ENCODE measurements at places on chromosomes 1 and 21.

GRCh38 chr1:79355090-79355489 lies 348.6 kb upstream of the ADGRL4 start:
- no peak for DNase-seq

- no peak for DNase-seq
These were observed 5.5 kb upstream of the TRAPPC10 start for GRCh38 chr21:44006656-44007055.

DNA sequence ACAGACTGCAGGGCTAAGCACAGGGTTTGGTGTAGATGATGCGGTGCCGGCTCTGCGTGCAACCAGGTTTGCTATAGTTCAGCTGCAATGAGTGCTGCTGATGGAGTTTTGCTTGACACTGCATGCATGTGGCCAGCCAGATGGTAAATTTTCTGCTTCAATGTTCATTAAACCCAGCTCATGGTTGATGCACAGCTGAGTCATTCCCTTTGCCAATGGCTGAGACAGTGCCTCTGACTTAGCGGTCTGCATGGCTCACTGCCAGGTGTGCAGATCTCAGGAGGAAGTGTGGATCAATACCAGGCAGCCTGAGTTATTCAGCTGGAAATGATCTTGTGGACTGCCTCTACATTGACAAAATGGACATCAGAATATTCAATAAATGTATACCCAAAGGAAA lies 172.7 kb upstream of the ZP4 start:
- DNase-seq: no peak

- no peak for DNase-seq
These were observed 4.0 kb downstream of the GLUL start for GRCh38 chr1:182387566-182387965.

DNA sequence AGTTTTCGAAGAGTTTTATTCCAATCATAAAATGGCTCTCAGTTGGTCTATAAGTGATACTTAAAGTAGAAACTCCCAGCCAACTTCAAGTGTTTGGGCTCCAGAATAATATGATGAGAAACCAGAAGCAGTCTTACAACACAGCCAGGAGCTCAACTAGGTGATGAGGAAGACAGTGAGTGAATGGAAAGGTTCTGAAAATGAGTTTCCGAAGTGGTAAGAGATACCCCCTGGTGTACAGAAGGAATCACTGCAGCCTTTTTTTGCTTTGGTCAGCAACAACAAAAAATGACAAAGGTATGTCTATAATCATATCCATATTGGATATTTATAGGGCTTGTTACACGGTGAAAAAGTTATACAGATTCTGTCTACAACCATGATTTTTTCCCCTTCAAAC lies 16.5 kb downstream of the KRTAP19-1 start:
- no peak for DNase-seq

DNA sequence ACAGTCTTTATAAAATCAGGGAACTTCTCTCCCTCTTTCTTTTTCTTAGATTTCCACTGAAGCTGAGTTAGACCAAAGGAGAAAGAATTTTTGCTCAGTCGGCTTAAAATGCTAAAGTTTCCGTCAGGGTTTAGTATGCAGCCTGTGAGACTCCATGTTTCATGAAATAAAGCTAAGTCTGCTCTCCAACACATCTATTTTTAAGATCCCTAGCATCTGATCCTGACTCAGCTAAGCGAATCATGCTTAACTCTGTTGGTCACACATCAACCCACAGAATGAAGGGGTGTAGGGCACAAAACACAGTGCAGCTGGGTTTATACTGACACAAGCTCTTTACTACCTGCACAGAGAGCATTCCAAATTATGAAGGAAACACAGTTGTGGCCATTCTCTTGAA lies 102.4 kb upstream of the ZNF281 start:
- DNase-seq: no peak

GRCh38 chr1:177476676-177477075 lies 305.9 kb downstream of the BRINP2 start:
- no peak for DNase-seq

- DNase-seq: no peak
These were observed 236.2 kb upstream of the NRIP1 start for GRCh38 chr21:15301014-15301413.

- no peak for DNase-seq
These were observed 6.6 kb downstream of the TXLNA start for GRCh38 chr1:32186077-32186476.

DNA sequence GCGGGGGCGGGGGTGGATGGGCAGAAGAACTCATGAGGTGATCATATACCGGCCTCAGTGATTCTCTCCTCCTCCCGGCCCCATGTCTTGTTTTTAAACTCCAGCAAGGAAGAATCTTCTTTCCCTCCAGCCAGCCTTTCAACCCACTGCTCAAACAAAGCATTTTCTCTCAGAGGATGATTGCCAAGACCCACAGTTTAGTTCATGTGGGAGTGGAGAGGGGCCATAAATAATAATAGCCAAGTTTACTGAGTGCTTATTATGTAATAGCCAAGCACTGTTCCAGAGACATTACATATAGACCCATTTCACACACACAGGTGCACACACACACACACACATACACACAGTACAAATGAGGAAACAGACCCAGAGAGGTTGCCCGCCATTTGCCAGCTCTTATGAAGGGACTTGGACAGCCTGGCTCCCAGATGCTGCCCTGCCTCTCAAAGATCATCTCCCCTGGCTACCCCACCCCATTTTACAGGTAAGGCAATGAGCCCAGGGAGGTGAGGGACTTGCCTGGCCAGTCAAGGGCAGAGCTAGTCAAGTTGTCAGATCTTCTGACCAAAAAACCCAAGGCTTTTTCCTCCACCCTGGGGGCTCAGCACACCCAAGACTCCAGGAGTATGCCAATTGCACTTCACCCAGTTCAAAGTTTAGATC lies 18.0 kb upstream of the BCAR3 start:
- DNase-seq: no peak

- no peak for DNase-seq
These were observed 11.0 kb upstream of the RNU1-3 start for GRCh38 chr1:16677552-16678431.

GRCh38 chr1:229620876-229621275 lies 5.0 kb downstream of the TAF5L start:
- no peak for DNase-seq

- no peak for DNase-seq
These were observed 153.2 kb downstream of the PRDM16 start for GRCh38 chr1:3222042-3222692.

All from right forelimb (tissue), 1 donor.